ENCODE measurements at places on chromosomes 5 and 9.

DNA sequence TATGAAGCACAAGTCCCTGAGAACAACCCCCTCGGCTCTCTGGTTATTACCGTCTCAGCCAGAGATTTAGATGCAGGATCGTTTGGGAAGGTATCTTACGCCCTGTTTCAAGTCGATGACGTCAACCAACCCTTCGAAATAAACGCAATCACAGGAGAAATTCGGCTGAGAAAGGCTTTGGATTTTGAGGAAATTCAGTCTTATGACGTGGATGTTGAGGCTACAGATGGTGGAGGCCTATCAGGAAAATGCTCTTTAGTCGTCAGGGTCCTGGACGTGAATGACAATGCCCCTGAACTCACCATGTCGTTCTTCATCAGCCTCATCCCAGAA, 1.1 kb downstream of the PCDHB6 start:
- DNase-seq: no peak

DNA sequence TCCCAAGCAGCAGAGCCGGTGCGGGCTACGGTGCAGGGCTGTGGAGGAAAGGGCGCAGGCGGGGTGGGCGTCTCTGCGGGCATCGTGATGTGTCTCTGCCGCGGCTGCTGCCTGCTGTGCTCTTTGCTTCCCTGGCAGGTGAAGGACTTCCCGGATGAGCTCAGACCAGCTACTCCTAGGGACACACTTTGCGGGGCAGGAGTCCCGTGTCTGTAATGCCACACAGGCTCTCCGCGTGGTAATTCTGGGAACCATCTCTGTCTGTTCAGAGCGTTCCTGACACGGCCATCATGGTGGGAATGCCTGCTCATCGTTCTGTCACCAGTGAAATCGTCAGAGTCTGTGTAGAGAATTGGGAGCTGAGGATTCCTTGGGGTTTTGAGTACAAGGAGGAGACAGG, 235.5 kb downstream of the FANCC start:
- DNase-seq: no peak

GRCh38 chr9:99895510-99895909, 10.9 kb upstream of the STX17 start:
- DNase-seq: no peak

DNA sequence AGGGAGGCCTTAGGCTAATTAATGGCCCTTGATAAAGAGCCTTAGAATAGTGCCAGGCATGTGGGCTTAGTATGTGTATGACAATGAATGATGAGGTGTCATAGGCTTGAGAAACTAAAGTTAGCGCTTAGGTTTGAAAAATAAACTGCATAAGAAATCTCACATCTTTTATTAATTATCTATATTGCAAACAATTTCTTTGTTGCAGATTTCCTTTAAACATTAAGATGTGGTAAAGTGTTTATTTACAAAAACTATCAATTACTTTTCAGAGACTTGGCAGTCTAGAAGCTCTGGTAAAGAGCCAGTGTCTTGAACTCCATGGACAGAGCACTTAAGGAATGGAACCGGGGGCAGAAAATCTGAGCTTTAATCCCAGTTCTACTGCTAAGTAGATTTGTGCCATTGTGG, 23.1 kb downstream of the MAP1B start:
- no peak for DNase-seq

- no peak for DNase-seq
These were observed 1.9 kb downstream of the IRX2 start for GRCh38 chr5:2749514-2750025.

- no peak for DNase-seq
These were observed 4.5 kb downstream of the CAMK4 start for GRCh38 chr5:111228520-111229220.

GRCh38 chr9:28001096-28001495, 427.8 kb upstream of the C9orf72 start:
- no peak for DNase-seq

DNA sequence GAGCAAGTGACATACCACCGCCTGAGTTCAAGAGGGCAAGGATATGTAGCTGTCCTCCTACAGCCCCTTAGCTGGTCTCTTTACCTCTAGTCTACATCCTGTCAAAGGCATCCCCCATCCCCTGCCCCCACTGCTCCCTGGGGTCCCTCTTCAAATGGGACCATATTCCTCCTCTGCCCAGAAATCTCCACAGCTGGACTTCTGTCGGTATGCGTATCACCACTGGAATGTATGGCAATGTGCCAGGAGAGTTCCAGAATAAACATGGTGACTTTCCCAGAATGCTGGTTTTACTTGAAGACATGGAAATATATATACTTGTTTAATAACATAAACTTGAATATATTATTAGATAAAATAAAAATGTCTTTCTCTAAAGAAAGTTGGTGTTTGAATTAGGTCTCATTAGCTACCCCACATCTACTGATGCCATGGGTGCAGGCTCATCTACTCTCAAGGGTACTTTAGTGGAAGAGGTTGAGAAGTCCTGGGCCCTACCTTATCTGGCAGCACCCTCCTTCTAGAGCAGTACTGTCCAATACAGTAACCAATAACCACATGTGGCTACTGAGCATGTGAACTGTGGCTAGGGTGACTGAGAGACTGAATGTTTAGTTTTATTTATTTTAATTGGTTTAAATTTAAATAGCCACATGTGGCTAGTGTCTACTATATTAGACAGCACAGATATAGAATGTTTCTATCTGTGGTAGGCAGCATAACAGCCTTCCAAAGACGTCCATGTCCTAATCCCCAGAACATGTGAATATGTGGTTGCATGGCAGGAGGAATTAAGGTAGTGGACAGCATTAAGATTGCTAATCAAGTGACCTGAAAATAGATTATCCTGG, 181.7 kb upstream of the SLC30A5 start:
- no peak for DNase-seq

- no peak for DNase-seq
These were observed 42.5 kb upstream of the TAF1L start for GRCh38 chr9:32677931-32678330.

GRCh38 chr5:139492700-139493192, 10.2 kb upstream of the STING1 start:
- no peak for DNase-seq

- no peak for DNase-seq
These were observed 14.5 kb downstream of the GRAMD2B start for GRCh38 chr5:126437721-126438120.

DNA sequence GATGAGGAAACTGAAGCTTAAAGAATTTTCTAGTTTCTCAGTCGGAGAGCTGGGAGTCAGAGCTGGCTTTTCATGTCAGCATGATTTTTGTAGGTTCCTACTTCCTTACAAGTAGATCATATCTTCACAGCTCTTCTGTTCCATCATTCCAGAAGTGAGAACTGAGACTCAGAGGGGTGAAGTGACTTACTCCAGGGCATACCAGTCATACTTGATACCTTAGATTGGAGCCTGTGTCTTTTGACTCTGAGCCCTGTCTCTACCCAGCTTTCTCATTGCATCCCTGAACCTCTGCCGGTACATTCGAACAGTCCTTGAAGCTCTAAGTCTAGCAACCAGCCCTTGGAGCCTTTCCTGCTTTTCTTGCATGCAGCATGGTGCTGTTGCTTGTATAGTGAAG, 53.3 kb downstream of the MCCC2 start:
- no peak for DNase-seq

DNA sequence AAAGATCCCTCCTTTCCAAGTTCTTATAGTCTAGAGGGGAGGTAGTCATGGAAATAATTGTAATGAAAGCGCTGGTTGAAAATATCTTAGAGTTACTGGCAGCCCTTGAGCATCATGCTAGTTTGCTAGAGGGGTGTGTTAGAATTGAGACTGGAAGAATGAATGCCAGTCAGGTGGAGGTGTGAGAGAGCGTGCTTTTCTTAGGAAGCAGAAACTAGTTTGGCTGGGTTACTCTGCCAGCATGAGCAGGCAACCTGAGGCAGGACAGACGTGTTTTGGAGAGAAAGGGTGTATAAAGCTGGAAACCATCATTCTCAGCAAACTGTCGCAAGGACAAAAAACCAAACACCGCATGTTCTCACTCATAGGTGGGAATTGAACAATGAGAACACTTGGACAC, 43.6 kb upstream of the DHFR start:
- DNase-seq: no peak

DNA sequence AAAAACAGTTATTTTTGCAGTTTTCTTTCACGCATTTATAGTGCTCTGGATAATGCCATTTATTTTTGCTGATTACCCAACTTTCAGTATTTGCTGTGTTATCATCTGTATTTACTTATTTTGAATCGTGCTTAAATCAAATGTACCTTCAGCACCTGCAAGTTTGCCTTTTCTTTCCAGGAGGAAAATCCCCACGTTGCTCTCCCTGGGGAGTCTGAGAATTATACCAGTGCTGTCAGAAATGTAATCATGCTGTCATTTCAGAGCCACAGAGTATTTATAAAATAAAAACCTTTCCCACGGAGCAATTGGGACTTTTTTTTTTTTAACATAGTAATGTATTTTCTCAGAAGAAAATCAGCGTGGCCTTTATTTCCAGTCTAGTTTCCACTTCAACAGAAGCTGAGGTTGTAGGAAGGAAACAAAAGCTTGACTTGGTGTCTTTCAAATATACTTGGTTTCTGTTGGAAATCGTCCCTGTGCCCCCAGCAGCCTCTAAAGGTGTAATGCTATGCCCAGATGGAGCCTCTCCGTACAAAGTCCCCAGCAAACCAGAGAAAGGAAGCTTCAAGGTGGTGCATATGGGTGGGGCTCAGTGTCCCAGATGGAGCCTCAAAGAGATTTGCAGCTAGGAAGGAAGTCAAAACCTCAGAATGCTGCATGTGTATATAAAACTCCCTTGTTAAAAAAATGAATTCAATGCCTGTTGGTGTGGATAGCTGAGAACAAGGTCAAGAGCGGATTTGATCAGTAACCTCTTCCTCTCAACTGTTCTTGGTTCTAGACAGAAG, 2.1 kb downstream of the GPR150 start:
- peak; percentile 26 for DNase-seq

- DNase-seq: no peak
These were observed 2.0 kb downstream of the SCGB3A2 start for GRCh38 chr5:147880487-147880886.

GRCh38 chr9:91680106-91680505, 256.5 kb upstream of the NFIL3 start:
- no peak for DNase-seq

GRCh38 chr5:84299959-84300358, 84.7 kb downstream of the EDIL3 start:
- DNase-seq: no peak

DNA sequence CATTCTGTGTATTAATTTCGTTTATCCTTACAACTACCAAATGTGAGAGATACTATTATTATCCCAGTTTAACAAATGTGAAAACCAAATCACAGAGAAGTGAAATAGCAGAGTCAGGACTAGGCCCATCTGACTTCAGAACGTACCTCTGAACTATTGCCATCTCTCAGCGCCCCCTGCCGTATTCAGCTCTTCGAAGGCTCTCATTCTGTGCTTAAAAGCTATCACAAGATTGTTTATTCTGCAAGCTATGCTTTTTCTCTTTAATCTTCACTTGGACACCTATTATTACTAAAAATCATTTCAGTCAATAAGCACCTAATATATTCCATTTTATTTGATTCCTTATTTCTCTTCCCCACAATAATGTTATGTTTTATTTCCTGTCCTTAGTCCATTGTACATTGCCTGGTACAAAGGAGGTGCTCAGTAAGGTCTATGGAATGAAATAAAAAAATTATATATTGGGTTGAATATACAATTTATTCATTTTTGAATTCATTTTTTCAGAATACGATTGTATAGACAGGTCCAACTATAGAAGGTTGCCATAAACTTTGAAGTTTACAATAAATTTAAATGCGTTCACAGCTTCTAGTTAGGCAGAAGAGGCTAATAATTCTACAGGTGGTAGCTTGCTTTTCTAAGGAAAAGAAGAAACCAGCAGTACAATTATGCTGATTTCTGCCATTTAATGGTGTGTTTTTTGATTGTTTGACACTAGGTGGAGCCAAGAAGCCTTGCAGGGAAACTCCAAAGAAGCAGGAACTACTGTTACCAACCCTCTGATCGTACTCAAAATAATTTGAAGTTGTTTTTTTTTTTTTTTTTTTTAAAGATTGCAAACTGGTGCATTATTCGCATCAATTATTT, 202.2 kb upstream of the DMRTA1 start:
- no peak for DNase-seq

DNA sequence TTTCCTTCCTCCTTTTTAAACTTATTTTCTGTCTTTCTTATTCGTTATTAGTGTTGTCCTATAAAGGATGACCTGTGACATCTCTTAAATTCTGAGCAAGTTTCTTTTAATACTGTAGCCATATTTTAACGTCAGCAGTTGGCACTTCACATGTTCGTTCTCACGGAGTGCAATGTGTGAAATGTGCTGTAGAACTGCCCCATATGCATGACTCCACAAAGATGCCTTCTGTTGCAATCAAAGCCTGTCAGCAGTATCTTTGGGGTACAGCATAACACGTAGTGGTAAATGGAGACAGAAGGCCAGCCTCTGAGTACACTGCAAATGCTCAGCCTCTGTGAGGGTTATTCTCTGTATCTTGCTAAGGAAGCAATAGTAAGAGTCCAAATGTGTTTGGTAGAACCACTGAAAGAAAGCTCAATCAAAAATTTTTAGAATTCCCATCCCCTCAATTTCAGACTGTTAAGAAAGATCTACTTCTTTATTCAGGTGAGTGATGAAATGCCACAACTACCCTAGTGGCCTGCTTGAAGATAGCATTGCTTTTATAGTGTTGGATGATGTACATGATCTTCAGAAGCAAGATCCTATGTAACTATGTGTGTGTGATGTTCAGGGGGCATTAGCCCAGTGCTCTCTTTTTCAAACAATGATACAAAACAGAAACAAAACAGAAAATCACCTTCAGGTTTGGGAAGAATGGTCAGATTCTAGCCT, 277.7 kb downstream of the TMEM167A start:
- DNase-seq: no peak

GRCh38 chr5:13188371-13188770, 756.1 kb downstream of the DNAH5 start:
- DNase-seq: no peak

DNA sequence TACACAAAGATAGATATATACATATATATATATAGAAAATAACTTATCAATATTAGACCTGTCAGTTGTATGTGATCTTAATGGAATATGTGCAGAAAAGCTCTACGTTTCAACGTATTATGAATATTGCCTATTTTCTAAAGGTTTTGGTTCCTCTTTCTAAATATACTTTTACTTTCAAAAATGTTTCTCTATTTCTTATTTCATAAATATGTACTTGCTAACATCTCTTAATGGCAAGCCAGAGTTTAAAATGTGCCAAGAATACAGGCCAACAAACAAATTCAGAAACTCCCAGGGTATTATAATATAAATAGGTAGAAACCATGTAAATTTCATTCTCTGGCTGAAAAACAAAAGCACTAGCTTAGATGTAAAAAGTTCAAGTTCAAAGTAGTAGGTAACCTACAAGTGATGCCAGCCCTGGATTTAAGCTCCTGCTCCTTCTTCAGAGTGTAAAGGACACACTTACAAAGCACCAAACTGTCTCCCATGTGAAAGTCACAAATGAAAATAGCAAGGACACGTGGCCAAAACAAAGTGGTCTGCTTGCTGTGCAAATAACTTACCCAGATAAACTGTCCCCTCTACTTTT, 685.1 kb upstream of the DMAC1 start:
- DNase-seq: no peak
